ENCODE measurements at places on chromosomes 2 and 18.

GRCh38 chr18:45161850-45162249, 453.4 kb upstream of the SLC14A2 start:
- no peak for DNase-seq

DNA sequence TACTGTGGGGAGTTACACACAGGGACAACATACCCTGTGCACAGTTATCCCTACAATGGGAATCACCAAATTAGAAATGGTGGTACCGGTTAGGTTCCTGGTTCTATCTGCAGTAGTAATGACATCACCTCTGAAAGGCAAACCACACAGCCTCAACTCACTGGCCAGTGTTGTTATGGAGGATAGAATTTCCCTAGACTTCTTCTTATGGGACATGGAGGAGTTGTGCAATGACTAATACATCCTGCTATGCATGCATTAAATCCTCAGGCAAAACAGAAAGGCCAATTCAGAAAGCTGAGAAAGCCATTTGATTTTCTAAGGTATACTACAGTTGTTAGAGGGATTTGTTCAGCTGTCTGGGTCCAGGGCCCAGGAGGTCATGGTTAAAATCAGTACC, 439.3 kb downstream of the TMX3 start:
- no peak for DNase-seq

- no peak for DNase-seq
These were observed 227.7 kb downstream of the RND3 start for GRCh38 chr2:150259746-150260145.

- no peak for DNase-seq
These were observed 27.2 kb downstream of the CD28 start for GRCh38 chr2:203733684-203734083.

DNA sequence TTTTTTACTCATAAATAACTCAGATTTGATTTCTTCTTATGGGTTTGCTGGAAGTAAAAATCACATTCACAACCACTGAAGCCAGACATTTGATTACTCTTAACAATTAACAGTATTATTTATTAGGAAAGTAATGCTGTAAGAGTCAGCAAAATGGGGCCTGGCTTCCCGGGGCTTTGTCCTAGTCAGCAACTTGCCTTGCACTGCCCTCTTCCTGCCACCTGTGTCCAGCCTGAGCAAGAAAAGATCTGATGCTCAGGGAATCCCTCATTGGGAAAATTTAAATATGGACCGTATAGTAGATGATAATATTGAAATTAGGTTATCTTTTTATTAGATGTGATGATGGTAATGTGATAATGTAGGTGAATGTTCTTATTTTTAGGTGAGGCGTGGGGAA, 30.8 kb upstream of the ACYP2 start:
- DNase-seq = peak; percentile 34

GRCh38 chr2:46329803-46330775, 32.9 kb downstream of the EPAS1 start:
- no peak for DNase-seq

GRCh38 chr2:14706201-14706600, 73.7 kb downstream of the LRATD1 start:
- no peak for DNase-seq

DNA sequence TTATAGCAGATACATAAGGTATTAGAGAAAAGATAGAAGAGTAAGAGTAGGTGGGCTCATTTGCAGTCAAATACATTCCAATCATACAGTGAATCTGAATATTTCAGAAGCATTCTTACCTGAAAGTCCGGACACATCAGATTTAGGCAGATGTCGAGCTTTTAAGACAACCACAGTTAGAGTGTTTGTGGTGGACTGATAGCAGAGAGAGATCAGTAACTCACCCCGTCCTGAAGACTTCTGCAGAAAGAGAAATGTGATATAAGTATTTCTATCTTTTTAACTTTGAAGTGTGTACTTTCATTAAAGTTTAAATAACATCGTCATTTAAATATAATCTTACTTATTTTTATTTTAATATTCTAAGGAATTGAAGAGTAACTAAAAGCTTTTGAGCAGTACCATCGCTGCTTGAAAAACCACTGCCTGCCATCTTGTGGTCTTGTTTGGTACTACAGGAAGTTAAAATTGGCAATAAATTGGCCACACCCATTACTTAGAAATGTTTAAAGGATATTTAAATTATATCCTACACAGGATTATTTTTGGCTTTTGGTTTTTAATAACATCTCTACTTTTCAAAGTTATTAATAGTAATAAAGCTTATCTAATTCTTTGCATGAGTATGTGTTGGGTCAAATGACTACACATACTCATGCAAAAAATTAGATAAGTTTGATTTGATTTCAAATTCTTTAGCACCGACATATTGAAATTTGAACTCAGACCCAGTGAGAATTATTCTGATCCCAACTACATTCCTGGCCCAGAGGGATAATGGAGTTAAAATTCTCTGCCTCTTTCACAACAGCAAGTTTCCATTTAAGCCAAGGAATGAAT, 5.5 kb downstream of the SYT4 start:
- no peak for DNase-seq

GRCh38 chr18:22742409-22742808, 190.7 kb upstream of the RBBP8 start:
- DNase-seq = no peak
